Psoas muscle (tissue), 8 donors: ENCODE measurements at places on chromosomes 16 and 17.

GRCh38 chr17:21388066-21388465 lies 11.9 kb downstream of the KCNJ12 start:
- no peak for DNase-seq

- DNase-seq: peak; percentile 59
Observed at GRCh38 chr17:15649861-15650421, 30.4 kb upstream of the FBXW10B start.

DNA sequence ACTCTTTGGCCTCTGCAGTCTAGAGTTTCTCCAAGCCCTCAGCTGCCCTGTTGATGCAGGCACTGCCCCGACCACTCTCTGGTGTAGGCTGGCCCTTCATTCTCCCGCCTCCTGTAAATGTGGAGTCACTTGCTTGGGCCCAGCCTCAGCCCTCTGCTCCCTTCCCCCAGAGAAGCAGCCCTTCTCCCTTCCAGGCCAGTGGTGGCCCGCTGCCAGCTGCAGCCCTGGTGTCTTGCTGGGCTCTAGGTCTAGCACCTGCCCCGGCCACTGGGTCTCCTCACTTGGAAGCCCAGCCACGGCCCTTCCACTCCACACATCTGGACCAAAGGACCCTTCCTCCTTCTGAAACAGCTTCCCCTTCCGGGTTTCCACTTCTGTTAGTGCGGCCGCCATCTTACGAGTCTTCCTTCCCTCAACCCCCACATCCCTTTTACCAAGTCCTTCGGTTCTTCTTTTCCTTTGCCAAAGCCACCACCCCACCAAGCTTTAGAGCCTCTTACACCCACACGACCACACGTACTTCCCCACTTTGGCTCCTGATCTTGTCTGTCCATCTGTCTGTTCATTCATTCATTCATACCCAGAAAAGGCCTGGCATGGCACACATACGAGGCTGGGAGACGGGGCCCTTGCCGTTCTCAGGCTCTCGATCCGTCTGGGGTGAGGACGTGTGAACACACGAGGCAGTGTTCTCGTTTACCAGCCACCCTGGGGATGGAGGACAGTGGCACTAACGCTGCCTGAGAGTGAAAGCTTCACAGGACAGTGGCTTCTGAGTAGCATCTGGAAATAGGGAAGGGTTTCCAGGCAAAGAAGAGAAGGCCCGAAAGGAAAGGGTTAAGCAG lies 68.0 kb downstream of the ABR start:
- peak; percentile 67 for DNase-seq

DNA sequence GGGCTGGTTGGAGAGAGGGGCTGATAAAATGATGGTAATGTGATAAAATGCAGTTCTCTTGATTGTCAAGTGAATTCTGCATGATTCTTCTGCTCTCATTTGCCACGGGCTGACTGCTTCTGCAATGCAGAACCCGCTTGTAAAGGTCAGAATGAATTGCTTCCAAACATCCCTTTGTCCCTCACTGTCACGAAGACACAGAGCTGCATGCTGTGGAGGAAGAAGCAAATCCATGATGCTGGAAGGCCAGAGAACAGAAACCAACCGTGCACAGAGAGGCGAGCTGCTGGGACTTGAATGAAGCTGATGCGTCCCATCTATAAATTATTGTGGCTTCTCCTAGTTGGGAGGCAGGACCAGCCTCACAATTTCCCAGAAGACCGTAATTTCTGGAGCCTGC lies 171.6 kb downstream of the PRKCB start:
- DNase-seq: no peak

DNA sequence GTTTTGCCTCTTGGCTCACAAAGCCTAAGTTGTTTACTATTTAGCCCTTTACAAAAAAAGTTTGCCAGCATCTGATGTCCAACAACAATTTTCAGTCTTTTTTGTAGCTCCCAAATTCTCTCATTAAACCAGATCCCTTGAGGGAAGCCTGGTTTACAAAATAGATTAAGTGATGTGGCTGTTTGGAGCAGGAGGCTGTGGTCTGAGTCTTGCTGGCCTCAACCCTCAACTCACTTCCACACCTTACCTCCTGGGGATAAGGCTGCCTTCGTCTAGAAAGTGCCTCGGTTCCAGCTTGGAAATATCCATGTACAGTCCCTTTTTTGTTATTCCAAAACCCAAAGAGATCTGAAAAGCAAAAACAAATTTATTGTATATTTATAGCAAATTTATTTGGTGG lies 138.4 kb downstream of the WWOX start:
- DNase-seq: no peak

DNA sequence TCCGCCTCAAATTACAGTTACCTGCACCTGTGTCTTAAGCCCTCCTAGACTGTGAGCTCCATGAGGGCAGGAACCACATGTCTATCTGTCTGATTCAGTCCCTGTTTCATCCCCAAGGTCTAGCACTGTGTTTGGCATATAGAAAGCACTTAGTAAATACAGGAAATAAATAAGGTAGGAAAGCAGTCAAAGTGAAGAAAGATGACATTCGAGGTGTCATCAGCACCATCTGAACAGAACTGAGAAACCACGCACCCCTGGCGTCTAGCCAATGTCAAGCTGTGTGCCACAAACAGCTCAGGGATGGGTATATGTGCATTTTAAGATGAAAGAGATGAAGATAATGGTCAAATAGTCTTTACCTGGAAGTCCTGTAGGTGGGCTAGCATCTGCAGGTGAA lies 79.6 kb upstream of the ATP2A3 start:
- no peak for DNase-seq

GRCh38 chr17:82940226-82941020 lies 100.6 kb upstream of the ZNF750 start:
- DNase-seq: no peak

DNA sequence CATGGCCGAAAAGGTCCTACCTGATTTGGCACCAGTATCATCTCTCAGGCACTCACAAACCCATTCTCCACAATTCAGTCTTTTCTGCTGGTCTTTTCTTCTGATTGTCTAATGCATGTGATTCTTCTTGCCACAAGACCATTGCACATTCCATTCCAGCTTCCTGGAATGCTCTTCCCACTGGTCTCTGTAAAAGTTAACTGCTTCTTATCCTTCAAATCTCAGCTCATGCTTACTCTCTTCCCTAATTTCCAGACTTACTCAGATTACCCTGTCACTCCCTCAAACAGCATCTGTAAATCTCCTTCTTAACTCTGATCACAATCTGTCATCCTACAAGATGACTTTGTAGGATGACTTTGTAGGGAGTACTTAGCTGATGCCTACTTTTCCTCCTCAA lies 320.2 kb downstream of the MAP2K6 start:
- DNase-seq: no peak

- no peak for DNase-seq
Observed at GRCh38 chr16:86239381-86239780, 270.9 kb upstream of the FOXF1 start.

GRCh38 chr17:6435968-6436367 lies 1.0 kb upstream of the AIPL1 start:
- peak; percentile 73 for DNase-seq

DNA sequence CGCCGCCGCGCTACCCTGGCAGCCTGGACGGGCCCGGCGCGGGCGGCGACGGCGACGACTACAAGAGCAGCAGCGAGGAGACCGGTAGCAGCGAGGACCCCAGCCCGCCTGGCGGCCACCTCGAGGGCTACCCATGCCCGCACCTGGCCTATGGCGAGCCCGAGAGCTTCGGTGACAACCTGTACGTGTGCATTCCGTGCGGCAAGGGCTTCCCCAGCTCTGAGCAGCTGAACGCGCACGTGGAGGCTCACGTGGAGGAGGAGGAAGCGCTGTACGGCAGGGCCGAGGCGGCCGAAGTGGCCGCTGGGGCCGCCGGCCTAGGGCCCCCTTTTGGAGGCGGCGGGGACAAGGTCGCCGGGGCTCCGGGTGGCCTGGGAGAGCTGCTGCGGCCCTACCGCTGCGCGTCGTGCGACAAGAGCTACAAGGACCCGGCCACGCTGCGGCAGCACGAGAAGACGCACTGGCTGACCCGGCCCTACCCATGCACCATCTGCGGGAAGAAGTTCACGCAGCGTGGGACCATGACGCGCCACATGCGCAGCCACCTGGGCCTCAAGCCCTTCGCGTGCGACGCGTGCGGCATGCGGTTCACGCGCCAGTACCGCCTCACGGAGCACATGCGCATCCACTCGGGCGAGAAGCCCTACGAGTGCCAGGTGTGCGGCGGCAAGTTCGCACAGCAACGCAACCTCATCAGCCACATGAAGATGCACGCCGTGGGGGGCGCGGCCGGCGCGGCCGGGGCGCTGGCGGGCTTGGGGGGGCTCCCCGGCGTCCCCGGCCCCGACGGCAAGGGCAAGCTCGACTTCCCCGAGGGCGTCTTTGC lies 3.1 kb downstream of the HIC1 start:
- peak; percentile 38 for DNase-seq

GRCh38 chr17:18248300-18248731 lies 10.2 kb downstream of the FLII start:
- peak; percentile 55 for DNase-seq

DNA sequence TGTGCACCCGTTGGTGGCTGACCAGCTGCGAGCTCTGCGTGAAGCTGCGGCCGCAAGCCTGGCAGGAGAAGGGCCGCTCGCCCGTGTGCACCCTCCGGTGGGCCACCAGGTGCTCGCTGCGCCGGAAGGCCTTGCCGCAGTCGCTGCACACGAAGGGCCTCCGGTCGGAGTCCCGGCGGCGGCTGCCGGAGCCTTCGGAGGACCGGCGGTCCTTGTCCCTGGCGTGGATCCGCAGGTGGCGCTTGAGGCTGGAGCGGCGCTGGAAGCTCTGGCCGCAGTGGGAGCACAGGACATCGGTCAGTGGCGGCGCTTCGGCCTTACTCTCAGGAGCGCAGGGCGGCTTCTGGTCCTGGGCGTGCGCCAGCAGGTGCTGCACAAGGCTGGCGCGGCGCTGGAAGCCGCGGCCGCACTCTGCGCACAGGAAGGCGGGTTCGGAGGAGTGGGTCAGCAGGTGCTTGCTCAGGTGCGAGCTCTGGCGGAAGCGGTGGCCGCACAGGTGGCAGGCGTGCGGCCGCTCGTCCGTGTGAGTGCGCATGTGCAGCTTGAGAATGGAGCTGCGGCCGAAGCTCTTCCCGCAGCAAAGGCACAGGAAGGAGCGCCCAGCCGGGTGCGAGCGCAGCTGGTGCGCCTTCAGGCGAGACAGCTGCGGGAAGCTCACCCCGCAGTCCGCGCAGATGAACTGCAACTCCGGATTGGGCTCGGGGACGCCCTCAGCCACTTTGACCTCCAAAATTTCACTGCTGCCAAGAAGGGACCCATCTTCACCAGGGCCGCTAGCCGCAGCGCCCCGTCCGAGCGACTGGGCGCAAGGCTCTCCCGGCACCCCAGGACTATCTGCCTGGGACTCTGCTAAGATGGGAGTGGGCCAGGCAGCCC lies 9.1 kb downstream of the ZSCAN10 start:
- peak; percentile 38 for DNase-seq

- DNase-seq: no peak
Observed at GRCh38 chr16:12627394-12627793, 176.3 kb downstream of the CPPED1 start.
